ENCODE measurements at places on chromosomes 4 and X. TPM values are rescaled to one million over a fixed set of nuclear protein-coding genes. Genes with fewer than 3 reads are reported as not detected.

Gene IL9R
- total RNA-seq, result not detected

Gene PIM2
- total RNA-seq, result 4.6 TPM

Gene SOWAHD
- total RNA-seq, result not detected

Gene FRG2
- not detected for total RNA-seq

- peak; percentile 66 for DNase-seq
Measured at GRCh38 chr4:158667651-158668198, 4.0 kb downstream of the C4orf46 start.

- no peak for DNase-seq
Measured at GRCh38 chr4:14700544-14700943, 301.7 kb upstream of the CPEB2 start.

DNA sequence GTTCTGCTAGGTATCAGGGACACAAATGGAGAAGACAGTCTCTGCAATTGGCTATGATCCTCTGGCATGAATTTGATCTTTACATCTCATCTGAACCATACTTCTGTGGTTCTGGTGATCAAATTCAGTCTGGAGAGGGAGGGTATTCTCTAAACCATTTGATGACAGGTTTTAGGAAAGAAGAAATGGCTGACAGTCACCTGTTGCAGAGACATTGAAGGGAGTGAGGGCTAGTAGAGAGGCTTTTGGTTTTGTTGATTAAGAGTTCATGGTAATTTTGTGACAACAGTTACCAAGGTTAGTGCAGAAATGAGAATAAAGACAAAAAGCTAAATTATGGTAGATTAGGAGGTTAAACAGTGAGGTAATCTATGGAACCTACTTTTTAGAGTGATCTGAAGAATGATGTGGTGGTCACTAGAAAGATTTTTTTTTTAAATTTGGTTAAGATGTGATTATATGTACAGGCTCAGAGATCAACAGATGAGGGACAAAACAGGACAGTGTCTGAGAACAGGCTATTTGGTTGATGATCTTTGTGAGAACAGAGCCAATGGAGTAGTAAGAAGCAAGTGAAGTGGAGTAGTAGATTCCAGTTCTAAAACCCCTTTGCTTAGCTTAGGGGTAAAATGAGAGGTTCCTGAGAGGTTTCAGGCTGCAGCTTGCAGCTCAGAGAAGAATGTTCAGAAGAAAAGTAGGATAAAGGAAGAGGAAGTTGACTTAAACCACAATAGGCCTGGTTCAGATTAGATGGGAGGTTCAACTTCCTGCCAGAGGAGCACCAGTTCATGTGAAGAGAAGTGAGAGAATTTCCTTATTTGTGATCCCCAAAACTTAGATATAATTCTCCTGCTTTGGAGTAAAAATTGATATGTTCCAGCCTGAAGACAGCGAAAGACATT is 34.7 kb downstream of the VSIG4 start:
- no peak for DNase-seq

DNA sequence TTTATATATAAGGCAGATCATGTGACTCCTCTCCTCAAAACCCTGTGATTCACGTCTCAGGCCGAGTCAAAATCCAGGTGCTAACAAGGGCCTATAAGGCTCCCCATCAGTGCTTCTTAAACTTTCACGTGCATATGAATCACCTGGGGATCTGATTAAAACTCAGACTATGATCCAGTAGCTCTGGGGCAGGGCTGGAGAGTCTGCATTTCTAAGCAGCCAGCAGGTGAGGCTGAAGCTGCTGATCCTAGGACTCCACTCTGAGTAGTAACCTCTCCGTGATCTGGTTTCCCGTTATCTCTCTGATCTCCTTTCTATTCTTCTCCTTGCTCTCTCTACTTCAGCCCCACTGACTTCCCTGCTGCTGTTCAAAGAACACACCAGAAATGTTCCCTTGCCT is 252.4 kb upstream of the RPS6KA3 start:
- no peak for DNase-seq

DNA sequence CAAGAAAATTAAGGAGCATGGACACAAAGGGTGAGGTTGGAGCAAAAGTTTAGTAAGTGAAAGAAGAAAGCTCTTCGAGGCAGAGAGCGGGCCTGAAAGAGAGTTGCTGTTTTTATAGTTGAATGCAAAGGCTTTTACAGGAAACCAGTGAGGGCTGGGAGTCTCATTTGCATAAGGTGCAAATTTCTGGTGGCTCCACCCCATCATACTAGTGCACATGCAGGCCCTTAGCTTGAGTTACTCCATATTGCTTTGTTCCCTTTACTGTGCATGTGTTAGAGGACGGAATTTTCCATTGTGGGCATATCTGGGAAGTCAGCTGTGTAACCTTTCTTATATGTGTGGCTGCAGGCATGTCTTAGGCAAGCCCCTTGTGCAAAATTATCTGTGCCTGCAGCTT is 48.0 kb downstream of the CPE start:
- DNase-seq, result no peak

DNA sequence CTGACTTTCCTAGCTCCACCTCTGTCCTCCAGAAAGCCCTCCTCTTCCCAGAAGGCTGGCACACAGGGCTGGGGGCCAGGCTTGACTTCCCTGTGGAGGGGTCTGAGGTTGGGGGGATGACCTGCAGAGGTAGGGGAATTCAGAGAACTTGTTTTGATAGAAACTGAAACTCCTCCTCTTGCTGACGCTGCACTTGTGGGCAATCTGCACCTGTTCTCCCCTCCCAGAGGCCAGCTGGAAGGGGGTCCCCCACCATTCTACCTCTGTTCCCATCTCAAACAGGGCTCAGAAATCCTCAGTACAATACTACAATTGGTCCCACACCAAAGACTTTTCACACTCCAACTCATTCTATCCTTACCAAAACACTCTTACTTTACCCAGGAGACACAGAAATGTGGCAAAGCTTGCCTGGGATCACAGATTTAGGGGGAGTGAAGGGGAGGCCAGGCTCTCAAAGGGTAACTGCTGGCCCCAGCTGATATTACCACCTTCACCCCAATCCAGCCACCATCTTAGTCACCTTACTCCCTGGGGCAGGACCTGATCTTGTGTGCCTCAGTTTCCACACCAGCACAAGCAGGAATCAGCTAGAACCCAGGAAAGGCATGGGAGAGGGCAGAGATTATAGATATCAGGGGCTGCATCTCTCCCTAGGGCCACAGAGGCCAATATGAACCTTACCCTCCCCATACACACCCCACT is 18.5 kb downstream of the OTUD5 start:
- no peak for DNase-seq

GRCh38 chr4:144611850-144612249 is 34.1 kb upstream of the HHIP start:
- DNase-seq, result peak; percentile 45

GRCh38 chrX:40152741-40153344 is 55.1 kb upstream of the BCOR start:
- peak; percentile 62 for DNase-seq

DNA sequence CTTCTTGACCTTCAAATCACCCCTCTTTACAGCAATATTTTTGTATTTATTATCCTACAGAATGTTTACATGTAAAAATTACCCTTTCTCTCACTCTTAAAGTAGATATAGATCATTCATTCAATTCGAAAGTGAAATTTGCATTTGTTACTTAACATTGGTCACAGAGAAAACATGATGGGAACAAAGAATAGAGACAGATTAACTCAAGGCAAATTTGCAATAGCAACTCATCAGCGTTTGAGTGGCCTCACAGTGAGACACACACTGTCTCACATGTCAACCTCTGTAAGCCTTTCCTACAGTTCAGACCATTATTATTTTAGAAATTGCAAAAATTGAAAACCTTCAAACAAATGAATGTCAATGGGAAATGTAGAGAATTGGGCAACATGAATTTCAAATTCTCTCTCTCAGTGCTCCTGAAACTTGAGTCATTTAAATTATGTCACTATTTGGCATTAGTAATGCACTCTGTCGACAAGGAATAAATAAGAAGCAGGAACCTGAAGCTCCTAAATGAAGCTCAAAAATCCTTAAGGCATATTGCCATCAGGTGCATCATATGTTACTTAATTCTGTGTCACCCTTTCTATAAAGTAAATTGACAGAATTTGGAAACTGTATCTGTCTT is 148.3 kb upstream of the ANXA10 start:
- peak; percentile 5 for DNase-seq

DNA sequence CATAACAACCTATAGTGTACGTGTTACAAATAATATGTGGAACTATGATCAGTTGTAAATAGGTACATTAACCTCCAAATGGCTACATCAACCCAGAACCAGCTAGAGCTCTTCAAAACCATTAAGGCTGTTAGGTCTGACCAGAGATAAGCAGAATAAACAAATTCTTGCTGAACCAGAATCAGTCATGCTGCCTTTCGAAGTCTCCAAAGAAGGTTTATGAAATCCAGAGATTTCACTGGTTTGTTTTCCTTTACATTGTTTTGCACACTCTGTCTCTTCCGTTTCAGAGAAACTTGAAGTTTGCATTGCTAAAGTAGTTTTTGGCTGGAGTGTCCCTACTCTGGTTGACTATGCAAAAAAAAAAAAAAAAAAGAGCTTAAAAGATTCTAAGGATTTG is 177.3 kb upstream of the SLIT2 start:
- DNase-seq, result no peak

DNA sequence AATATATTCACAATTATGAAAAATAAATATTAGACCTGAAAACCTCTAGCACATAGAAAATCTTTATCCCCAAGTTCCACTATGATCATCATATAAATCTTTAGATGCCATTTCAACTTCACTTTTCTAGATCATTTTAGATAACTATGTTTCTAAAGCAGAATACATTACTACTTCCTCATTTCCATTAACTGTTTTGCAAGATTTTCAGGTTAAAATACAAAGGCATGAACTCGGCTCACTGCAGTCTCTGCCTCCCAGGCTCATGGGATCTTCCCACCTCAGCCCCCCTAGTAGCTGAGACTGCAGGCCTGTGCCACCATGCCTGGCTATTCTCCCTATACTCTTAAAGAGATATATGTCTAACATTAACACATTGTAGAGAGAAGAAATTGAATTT is 1365.9 kb upstream of the AGA start:
- no peak for DNase-seq

GRCh38 chr4:30866907-30867306 is 146.7 kb downstream of the PCDH7 start:
- no peak for DNase-seq

DNA sequence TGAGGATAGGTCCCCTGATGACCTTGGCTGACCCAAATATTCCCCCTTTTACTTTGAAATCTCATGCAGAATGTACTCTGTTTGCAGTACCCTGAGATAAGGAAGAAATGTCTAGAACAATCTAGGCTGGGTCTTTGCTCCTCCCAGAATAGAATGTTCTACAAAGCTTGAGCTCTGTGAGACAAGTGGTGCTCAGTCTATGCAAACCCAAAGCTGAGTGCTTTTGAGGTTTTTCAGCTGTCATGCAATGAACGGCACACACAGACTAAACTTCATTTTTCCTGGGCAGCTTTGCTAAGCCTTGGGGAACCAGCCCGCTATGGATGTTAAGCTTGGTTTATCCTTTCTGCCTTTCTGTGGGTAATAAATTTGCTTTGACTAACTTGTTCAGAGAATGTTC is 513.6 kb downstream of the FAT4 start:
- no peak for DNase-seq

GRCh38 chrX:49212209-49212608 is 12.2 kb upstream of the SYP start:
- no peak for DNase-seq

GRCh38 chrX:133698298-133698697 is 283.0 kb upstream of the GPC4 start:
- DNase-seq, result peak; percentile 33

- DNase-seq, result no peak
Measured at GRCh38 chr4:137116144-137116543, 416.1 kb downstream of the PCDH18 start.

DNA sequence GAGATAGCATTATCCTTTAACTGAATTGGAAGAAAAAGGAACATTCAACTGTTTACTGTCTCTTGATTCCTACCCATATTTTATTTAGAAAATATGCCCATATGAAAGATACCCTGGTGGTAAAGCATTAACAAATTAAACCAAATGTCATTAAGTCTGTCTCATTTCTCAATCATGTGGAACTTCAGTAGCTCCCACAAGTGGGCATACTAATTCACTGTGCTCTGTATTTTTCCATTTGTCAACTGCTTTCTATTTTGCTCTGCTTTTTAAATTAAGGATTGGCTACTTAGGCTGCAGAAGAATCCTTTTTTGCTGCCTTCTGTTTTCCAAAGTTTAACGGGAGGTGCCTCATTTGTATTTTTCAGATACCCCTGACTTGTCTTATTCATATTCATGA is 77.2 kb downstream of the DDIT4L start:
- no peak for DNase-seq

DNA sequence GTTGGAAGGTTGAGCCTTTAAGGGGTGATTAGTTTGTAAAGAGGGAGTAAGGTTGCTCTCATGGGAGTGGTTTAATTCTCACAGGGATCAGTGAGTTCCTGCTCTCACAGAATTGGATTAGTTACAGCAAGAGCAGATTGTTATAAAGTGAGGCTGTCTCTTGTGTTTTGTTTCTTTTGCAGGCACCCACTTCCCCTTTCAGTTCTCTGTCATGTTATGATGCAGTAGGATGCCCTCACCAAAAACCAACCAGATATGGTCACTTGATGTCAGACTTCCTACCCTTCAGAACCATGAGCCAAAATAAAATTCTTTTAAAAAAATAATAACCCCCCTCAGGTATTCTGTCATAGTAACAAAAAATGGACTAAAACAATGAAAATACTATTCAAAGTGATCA is 19.9 kb upstream of the IGSF1 start:
- DNase-seq, result no peak

- no peak for DNase-seq
Measured at GRCh38 chr4:145891958-145892357, 46.7 kb downstream of the ZNF827 start.

- peak; percentile 7 for DNase-seq
Measured at GRCh38 chr4:24260923-24261564, 323.3 kb downstream of the DHX15 start.

GRCh38 chrX:113260474-113260873 is 419.8 kb upstream of the AMOT start:
- DNase-seq, result peak; percentile 7

- DNase-seq, result no peak
Measured at GRCh38 chr4:84028340-84028739, 470.8 kb downstream of the NKX6-1 start.

DNA sequence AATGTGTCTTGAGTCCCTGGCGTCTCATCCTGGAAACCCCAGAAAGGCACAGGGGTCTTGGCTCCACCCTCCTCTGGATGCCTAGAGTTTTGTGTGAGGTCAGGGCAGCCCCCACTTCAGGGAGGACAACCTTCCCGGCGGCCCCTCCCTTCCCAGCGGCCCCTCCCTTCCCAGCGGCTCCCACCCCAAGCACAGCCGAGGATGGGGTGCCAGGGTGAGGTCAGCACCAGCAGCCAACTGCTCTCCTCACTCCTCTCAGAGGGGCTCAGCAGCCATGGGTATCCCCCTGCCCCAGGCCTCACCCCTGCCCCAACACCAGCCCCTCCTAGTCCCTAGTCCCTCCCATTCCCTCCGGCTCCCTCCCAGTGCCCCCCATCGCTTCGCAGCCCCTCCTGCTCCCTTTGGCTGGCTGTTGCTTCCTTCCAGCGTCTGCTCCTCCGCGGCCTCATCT is 17.4 kb downstream of the DGKQ start:
- DNase-seq, result no peak
